ENCODE measurements at places on chromosomes 11 and 22.

DNA sequence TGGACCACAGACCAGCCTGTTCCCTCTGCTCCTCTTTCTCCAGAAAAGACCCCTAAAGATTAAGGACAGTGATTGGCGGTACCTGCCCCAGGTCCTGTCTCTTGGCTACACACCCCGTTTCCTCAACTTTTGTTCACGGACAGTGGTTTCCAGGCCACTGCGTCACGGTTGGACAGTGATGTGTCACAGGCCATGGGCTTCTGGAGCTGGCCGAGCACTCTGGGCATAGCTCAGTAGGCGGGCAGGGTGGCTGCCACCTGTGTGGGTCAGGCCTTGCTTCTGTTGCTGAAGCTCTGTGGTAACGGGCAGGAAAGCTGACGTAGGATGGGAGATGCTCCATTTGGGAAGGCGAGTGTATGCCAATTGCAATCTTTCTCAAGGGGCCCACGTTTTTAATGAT, 13.6 kb downstream of the TUB start:
- no peak overlapping the region for H3K4me3 ChIP-seq
- H3K27ac ChIP-seq, result no peak overlapping the region
- H3K4me1 ChIP-seq, result peaks cover 6% of the 10 kb centered on the region
- H3K36me3 ChIP-seq, result no peaks in the 10 kb centered on the region

DNA sequence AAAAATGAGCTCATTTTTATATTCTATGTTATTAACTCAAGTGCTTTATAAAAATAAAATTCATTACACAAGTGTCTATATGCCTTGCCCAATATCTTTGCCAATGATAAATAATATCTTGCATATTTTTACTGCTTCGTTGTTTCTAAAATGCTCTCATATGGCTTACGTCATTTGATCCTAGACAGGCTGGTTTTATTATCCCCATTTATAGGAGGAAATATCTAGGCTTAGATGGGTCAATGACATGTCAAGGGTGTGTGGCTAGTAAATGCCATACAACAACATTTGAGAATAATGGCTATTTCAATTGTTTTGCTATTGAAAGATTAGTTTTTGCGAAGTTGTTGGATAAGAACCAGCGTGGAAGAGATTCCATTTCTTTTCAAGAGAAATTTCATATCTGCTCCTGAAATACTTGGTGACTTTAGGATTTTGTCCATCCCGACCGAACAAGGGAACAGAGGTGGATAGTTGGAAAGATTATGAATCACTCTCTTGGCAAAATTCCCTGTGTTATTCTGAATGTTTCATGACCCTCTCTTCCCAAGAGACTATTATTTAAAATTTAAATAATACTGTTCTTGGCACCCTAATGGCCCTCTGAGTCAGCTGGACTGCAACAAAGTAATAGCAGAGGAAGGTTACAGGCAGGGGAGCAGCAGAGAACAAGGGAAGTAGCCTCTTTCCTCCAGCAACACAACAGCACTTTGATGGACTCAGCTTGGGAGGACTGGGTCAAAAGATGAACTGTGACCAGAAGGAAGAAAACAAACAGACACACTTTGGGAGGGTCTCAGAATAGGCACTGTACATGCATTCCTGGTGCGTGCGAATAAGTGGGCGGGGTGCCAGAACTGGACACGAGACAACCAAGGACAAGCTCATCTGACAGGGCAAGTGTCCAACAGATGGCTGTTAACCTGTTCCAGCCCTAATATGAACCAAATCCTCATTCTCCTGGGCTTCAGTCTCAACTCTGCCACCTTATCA, 94.5 kb downstream of the ME3 start:
- no peak overlapping the region for H3K27ac ChIP-seq
- H3K4me3 ChIP-seq, result no peak overlapping the region
- H3K27me3 ChIP-seq, result peaks cover 2% of the 10 kb centered on the region
- no peaks in the 10 kb centered on the region for H3K36me3 ChIP-seq

GRCh38 chr11:74019860-74020259, 11.0 kb upstream of the UCP3 start:
- no peaks in the 10 kb centered on the region for H3K27me3 ChIP-seq
- H3K27ac ChIP-seq, result no peak overlapping the region

DNA sequence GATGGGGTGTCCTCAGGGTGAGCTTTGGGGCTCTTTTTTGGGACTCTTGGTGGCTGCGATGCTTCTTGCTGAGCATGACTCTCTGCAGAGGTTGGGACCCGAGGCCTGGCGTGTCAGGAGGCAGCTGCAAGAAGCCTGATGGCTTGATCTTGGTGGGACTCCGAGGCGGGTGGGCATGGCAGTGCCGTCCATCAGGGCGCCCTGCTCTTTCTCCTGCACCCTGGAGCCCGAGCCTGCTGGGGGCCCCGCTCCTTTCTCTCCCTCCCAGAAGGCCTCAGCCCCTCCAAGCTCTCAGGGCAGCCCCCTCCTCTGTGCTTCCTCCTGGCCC, 432.7 kb downstream of the TBC1D22A start:
- no peaks in the 10 kb centered on the region for H3K27me3 ChIP-seq
- H3K36me3 ChIP-seq, result peaks cover 1% of the 10 kb centered on the region
- no peak overlapping the region for H3K4me3 ChIP-seq
- no peak overlapping the region for H3K27ac ChIP-seq

DNA sequence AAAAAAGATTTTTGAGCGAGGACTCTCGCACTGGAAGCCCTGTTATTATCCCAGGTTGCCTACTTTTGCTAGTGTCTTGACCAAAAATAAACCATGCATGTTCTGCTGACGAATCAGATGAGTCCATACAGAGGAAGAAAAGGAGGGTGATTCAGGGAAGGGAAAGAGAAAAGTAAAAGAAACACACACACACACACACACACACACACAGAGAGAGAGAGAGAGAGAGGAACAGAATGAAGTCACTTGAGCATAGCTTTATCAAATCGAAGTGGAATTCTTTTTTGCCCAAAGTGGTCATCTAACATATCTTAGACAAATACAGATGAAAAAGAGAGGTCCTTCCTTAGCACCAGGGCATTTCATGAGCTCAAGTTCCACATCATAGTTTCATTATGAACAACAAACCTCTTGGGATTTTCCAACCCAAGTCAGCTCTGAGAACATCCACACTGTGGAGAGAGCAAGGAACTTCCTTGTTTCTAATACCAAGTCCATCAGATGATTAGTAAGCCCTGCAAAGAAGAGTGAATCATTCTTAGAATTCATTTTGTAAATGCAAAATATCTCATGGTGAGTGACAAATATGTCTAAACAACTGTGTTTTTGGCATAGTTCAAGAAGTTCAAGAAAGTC, 7.7 kb upstream of the MMP12 start:
- no peaks in the 10 kb centered on the region for H3K36me3 ChIP-seq
- peaks cover 3% of the 10 kb centered on the region for H3K27me3 ChIP-seq
- no peak for DNase-seq
- H3K4me1 ChIP-seq, result peaks cover 3% of the 10 kb centered on the region
- no peak overlapping the region for H3K27ac ChIP-seq
- no peak overlapping the region for H3K4me3 ChIP-seq

DNA sequence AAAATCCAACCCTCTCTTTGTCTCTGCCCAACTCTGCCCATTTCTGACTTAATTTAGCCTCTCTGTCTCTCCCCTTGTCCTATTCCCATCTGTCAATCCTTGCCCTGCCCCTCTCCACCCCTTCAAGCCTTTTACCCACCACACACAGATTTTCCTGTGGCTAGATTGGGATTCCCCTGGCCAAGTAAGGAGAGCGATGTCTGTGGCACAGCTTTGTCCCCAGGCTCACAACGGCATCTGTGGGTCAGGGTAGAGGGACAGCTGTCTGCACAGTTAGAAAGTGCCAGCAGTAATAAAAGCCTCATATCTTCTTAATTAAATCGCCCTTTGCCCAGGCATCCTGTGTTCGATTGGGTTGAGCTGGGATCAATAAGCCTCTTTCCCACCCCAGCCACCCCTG, 1.3 kb upstream of the KCNC1 start:
- no peak overlapping the region for H3K27ac ChIP-seq
- peaks cover 4% of the 10 kb centered on the region for H3K4me1 ChIP-seq
- DNase-seq, result no peak
- no peaks in the 10 kb centered on the region for H3K36me3 ChIP-seq
- no peak overlapping the region for H3K4me3 ChIP-seq

DNA sequence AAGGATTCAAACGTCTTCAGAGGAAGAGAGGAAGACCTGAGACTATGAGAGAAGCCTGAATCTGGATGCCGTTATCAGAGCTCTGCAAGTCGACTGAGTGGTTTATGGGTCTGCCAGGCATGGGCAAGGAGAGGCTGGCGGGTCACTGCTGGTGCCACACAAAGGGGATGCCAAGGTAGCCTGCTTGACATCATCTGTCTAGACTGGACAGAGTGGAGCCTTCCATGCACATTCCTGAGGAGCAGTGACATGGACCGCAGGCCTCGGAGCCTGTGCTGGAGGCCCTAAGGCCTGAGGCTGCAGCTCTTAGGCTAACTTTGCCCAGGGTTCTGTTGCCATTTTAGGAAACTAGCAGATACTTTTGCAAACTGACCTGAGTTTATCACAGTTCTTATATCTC, 127.4 kb downstream of the WT1 start:
- H3K36me3 ChIP-seq, result no peaks in the 10 kb centered on the region
- H3K27ac ChIP-seq, result no peak overlapping the region
- H3K4me1 ChIP-seq, result no peaks in the 10 kb centered on the region

DNA sequence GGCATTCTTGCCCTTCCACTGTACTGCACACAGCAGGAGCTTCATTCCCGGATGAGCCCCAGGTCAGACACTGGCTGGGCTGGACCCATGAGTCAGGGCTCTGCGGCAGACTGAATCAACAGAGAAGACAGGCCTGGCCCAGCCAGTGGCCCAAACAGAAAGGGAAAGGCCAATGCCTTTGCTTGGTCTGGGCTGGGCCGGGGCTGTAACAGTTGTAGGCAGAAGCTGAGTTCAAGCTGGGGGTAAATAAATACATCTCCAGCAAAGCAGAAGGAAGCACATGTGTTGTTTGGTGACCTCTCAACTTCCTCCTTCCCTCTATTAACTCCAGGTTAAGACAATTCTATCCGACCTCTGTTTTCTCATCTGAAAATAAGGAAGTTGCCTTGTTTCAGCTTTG, 1.8 kb upstream of the SMIM35 start:
- no peak overlapping the region for H3K4me3 ChIP-seq
- H3K27me3 ChIP-seq, result peaks cover 2% of the 10 kb centered on the region
- peaks cover 5% of the 10 kb centered on the region for H3K4me1 ChIP-seq
- no peaks in the 10 kb centered on the region for H3K36me3 ChIP-seq
- H3K27ac ChIP-seq, result no peak overlapping the region
- DNase-seq, result no peak

- peak; percentile 7 for DNase-seq
- no peak overlapping the region for H3K27ac ChIP-seq
- H3K27me3 ChIP-seq, result peaks cover 14% of the 10 kb centered on the region
- H3K4me1 ChIP-seq, result peaks cover 12% of the 10 kb centered on the region
- no peaks in the 10 kb centered on the region for H3K36me3 ChIP-seq
- H3K4me3 ChIP-seq, result no peak overlapping the region
Observed at GRCh38 chr22:35154937-35155387, 89.0 kb downstream of the ISX start.

GRCh38 chr22:35376728-35377472, 4.0 kb upstream of the HMOX1 start:
- H3K36me3 ChIP-seq, result no peaks in the 10 kb centered on the region
- DNase-seq, result peak; percentile 25
- H3K27me3 ChIP-seq, result no peaks in the 10 kb centered on the region
- peak overlapping the region; percentile 30 for H3K4me3 ChIP-seq

DNA sequence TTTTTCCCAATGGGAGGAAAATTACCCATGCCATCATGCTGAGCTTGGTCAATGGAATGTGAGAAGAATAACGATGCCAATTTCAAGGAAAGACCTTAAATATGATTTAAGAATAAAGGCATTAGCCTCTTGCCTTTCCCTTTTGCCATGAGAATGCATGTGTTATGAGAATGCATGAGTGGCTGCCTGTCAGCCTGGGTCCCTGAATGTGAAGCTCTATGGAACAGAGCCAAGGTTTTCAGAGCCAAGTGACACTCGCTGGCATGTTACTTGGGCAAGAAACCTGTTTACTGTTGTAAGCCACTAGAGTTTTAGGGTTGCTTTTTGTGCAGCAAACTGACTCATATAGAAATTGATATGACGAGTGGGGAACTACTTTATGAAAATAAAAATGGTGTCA, 75.7 kb downstream of the JRKL start:
- H3K36me3 ChIP-seq, result no peaks in the 10 kb centered on the region
- no peaks in the 10 kb centered on the region for H3K27me3 ChIP-seq
- no peak for DNase-seq
- H3K27ac ChIP-seq, result no peak overlapping the region
- no peaks in the 10 kb centered on the region for H3K4me1 ChIP-seq

- H3K4me1 ChIP-seq, result peaks cover 37% of the 10 kb centered on the region
- no peaks in the 10 kb centered on the region for H3K36me3 ChIP-seq
- H3K27ac ChIP-seq, result no peak overlapping the region
- H3K27me3 ChIP-seq, result peaks cover 10% of the 10 kb centered on the region
- H3K4me3 ChIP-seq, result no peak overlapping the region
- DNase-seq, result no peak
Observed at GRCh38 chr11:57479021-57479663, 18.8 kb downstream of the RTN4RL2 start.

Measured in memory B cell (primary cell).